ENCODE measurements at places on chromosomes 2 and 18.

DNA sequence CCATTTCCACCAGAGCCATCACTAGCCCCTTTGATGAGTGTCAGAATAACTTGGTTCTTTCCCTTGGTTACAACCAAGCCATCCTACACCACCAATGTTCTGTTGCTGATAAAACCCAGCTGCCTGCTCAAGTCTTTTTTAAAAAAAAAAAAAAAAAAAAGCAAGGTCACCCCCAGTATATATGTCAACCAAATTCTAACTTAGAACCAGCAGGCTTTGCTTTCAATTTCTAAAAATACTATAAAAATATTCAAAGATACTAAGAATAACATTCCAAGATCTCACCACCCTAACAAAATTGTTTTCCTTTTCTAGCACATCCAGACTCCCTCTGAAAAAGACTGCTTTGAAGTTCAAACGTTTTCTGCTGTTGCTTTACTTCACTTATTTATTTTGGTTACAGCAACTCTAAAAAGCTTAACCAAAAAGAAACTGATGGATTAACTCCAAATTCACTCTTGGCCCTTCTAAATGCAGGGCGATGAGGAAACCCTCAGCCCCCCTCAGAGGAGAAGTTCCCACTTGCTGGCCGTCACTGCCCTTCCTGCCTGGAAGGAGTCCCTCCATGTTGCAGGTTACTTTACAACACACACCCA is 10.9 kb downstream of the UXS1 start:
- DNase-seq, result no peak

GRCh38 chr2:57776916-57777315 is 269.7 kb upstream of the VRK2 start:
- no peak for DNase-seq

- no peak for DNase-seq
Observed at GRCh38 chr2:231640241-231640640, 47.6 kb downstream of the TEX44 start.

- DNase-seq, result no peak
Observed at GRCh38 chr2:224171226-224171625, 132.1 kb upstream of the SERPINE2 start.

DNA sequence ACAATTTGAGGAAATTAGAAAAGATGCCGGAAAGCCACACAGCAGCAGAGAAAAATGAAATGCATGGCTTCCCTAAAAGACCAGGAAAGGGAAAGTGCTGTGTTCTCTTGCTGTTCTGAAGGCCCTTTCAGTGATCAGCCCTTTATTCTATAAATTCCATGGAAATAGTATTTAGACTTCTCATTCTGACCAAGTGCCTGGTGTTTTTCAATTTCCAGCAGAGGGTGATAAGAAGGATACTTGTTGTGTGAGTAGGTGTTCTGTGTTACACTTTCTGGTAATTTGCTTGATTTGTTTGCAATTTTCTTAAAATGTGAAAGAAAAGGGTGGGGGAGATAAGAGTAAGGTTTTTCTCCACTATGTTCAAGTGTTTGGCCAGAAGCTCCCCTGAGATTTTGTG is 504.5 kb downstream of the IRS1 start:
- DNase-seq, result no peak

GRCh38 chr2:222038067-222038802 is 260.6 kb downstream of the PAX3 start:
- no peak for DNase-seq

DNA sequence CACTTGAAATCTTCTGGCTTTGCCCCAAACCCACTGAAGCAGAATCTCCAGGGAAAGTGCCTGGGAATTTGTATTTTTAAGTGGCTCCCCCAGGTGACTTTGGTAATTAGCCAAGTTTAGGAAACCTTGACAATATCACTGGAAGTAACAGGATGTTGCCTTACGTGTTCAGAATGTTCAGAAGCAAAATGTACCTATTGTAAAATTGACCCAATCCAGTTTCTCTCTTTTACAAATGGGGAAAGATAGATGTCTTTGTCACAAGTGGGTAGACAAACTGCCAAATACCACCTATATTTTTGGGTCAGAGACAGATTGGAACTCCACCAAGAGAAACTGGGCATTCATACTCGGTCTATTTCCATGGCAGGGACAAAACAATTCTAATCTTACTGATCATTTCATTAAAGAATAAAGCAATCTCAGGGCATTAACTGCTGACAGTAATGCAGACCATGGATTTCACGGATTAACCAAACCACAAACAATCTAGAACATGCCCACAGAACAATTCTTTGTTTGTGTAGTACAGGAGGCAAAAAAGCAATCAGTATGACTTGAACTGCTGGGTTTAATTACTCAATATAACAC is 255.8 kb downstream of the ERBB4 start:
- no peak for DNase-seq

DNA sequence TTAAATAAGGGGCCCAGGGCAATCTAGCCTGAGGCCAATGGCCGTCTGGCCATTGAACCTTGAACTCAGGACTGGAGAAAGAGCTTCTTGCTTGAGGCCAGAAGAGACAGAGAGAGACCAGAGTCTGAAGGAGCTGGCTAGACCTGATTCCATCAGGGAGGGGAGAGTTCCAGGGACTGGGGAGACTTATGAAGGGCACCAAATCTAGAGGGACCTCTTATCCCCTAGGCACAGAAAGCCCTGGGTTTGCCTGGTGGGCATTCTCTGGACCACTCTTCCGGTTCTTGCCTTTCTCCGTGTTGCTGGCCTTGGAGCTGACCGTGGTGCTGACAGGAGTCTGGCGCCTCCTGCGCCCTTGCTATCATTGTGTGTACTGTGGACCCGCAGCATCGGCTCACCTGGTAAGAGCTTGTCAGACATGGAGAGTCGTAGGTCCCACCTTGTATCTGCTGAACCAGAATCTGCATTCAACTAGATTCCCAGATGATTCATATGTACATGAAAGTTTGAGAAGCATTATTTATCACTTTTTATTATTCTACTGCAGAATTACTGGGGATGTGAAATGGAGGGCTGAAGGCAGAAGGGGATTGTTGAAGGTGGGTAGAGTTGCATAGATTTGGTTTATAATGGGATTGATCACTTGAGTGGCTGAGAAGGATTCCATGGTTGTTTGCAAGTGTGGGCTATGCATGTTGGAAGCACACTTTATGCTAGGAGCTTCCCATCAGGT is 4.3 kb upstream of the TRPM8 start:
- DNase-seq, result no peak

DNA sequence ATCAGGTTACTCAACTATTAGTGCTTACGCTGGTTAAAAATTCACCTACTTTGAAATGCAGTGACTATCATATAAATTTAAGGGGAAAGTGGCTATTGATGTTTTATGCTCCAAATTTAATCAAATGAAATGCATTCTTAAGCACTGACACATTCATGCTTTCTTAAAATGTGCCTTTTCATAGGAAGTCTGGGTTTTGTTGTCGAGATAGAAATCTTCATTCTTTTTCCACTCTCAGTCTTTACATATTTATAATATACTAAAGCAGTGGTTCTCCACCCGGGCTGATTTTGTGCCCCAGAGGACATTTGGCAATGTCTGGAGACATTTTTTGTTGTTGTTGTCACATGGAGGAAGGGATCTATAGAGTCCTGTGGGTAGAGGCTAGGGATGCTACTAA is 167.9 kb downstream of the PAX3 start:
- DNase-seq, result no peak

- peak; percentile 2 for DNase-seq
Observed at GRCh38 chr2:134988994-134989605, 58.1 kb downstream of the MAP3K19 start.

DNA sequence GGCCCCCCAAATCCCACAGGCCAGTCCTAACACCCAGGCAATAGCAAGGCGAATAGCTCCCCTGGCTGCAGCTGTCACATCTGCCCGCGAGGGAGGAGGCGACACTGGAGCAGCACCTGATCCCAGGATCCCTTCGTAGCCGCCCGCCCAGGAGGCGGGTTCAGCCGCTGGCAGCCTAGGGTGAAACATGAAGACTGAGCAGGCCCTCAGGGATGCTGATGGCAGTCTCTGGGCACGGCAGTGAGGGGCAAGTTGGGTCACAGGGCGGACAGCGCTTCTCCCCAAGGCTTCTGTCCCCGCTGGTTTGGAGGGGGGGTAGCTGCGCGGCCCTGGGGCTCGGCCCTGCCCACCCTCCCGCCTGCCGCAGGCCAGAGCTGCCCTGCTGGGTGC is 1.9 kb downstream of the DNMT3A start:
- no peak for DNase-seq

- no peak for DNase-seq
Observed at GRCh38 chr2:150572194-150572766, 84.8 kb upstream of the RND3 start.

DNA sequence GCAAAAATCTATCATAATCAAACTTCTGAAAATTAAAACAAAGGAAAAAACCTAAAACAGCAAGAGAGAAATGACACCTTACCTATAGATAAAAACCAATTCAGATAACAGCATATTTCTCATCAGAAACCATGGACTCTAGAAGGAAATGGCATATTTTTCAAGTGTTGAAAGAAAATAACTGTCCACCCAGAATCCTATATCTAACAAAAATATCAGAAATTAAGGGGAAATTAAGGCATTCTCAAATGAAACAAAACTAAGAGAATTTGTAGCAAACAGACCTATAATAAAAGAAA is 257.2 kb downstream of the ANAPC1 start:
- DNase-seq, result no peak

DNA sequence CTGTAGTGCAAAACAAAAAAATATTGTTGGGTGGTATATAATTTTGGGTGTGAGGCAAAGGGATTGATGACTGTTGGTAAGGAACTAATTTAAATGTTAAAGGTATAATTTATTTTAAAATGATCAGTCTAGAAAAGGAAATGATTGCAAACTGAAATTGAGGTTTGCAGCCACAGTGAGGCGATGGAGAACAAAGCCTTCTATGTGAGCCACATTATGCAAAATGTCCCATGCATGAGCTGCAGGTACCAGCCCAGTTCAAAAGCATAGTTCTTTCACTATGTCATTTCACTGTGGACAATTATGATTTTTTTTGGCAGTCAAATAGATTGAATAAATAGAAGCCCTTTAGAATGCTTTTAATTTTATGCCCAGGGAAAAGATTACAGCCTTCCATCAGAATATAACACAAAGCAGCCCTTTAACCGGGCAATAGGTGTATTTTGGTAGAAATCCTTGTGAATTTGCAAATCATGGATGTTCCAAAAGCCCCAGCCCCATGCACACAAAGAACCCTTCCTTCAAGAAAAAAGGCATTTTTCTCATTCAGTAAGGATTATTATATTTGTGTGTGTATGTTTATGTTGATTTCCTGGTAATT is 1.7 kb downstream of the MAP2 start:
- DNase-seq, result no peak

GRCh38 chr2:236702657-236703372 is 133.2 kb downstream of the ACKR3 start:
- DNase-seq, result no peak

GRCh38 chr2:23599667-23600066 is 214.7 kb downstream of the KLHL29 start:
- no peak for DNase-seq

DNA sequence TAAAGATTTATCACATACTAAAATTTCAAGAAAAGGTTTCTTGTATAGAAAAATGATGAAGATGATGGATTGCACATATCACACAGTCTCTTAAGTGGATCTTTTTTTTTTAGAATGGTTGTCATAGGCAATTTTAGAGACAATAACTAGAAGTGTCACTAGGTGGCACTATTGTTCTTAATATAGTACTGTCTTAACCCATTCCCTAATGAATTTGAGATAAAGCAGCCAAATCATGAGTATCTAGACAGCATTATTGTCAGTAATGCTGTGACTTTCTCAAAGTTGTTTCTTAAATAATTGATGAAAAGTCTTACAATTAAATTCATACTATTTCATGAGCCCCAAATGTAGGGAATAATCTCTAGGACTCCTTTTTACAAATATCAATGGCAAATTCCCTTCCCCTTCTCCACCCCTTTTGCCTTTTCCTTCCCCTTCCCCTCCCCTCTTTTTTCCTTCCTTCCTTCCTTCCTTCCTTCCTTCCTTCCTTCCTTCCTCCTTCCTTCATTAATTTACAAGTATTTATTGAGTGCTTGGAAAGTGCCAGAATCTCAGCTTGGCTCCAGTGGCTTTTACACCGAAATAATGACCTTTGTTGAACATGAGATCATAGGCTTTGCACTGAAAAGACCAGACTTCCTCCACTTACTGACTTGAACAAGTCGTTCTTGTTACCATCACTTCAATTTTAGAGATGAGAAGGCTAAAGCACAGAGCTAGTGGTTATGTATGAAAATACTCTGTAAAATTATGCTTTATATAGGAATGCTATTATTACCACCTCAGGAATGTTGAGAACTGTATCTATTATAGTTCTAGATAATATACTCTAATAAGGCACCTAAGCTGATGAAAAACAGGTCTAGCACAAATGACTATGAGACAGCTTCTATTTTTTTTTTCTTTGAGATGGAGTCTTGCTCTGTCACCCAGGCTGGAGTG is 19.8 kb downstream of the MYL12B start:
- peak; percentile 75 for DNase-seq

- DNase-seq, result no peak
Observed at GRCh38 chr2:176502619-176503018, 233.4 kb downstream of the MTX2 start.

DNA sequence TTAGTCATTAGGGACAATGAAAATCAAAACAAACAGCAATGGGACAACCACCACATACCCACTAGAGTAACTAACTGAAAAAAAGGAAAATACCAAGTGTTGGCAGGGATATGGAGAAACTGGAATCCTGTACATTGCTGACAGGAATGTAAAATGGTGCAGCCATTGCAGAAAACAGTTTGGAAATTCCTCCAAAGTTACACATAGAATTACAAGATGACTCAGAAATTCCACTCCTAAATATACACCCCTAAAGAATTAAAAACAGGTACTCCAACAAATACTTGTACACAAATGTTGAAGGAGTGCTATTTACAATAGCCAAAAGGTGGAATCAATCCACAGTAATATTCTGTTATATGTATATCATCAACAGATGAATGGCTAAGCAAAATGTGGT is 110.9 kb downstream of the ROCK1 start:
- peak; percentile 20 for DNase-seq

- DNase-seq, result no peak
Observed at GRCh38 chr2:8984855-8985254, 18.6 kb downstream of the MBOAT2 start.

DNA sequence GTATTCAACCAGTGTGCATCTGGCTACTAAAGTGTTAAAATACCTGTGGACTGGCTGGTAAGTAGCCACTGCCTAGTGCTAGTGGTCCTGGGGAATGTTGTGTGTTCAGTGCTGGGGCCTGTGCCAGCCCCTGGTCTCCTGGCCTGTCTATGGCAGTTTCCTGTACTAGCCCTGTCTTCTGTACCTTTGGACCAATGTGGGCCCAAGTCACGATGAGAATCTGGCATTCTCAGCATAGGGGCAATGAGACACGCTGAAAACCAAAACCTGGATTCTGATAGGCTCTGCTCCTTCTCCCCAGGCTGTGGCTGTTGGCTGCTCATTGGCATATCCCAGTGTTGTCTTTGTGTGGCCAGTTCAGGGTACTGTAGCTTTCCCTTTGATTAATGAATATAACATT is 170.4 kb downstream of the PTPRM start:
- no peak for DNase-seq

All from HFF-Myc (cell line).